ENCODE measurements at places on chromosomes 5 and 9.

DNA sequence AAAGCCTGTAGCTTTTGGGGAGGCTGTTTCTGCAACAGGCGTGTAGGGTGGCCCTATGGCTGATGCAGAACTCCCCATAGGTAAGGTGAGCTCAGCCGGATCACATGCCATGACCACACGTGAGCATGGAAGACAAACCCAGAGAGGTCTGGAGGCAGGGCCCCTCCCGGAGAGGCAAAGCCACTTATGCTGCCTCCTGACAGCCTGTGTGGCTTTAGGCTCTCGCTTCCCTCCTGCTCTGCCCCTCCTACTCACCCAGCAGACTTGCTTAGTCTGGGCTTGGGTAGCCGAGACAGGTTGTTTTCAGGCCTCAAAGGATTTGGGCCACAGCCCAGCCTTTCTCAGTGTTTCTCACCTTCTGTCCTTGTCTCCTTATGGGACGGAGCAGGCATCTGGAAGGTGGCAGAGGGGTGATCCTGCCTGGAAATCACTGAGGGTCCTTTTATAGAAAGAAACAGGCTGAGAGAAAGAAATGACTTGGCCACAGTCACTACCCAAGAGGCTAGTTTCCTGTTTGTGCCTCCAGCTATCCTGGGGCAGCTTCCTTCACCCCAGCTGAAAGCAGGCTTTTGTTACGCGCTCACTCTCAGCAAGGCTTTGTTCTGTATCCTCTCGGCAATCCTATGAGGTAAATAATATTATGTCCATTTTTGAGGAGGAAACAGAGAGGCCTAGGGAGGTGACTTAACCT lies 89.9 kb downstream of the DAB2IP start:
- H3K27ac ChIP-seq: peak overlapping the region; percentile 85
- no peaks in the 10 kb centered on the region for H3K36me3 ChIP-seq
- no peak for DNase-seq

DNA sequence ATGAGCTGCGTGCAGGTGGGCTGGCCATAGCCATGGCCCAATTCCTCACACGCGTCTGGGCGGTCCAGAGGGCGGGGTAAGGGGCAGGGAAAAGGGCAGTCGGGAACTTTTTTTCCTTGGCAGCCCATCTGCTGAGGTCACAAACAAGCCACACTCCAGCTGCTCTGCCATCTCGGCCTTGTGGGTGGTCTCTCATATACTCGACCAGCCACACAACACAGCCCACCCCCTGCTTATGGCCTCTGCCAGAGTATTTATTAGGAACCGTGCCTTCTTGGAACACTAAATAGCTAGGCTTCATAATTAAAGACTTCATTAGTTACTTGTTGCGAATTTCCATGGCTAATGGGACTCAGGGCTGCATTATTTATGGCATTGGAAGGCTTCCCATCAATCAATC lies 98.5 kb upstream of the LHFPL2 start:
- no peaks in the 10 kb centered on the region for H3K4me1 ChIP-seq
- H3K4me3 ChIP-seq: no peak overlapping the region

GRCh38 chr9:32524892-32525708 lies 896 bp downstream of the RIGI start:
- peak; percentile 13 for DNase-seq
- peak overlapping the region; percentile 38 for H3K4me3 ChIP-seq
- peaks cover 9% of the 10 kb centered on the region for H3K4me1 ChIP-seq
- H3K27ac ChIP-seq: peak overlapping the region; percentile 88

- no peak overlapping the region for H3K4me3 ChIP-seq
- no peak overlapping the region for H3K27ac ChIP-seq
- no peaks in the 10 kb centered on the region for H3K36me3 ChIP-seq
- no peak for DNase-seq
- H3K4me1 ChIP-seq: no peaks in the 10 kb centered on the region
Observed at GRCh38 chr5:98432378-98432777, 341.1 kb upstream of the RGMB start.
